Body of pancreas (tissue), 4 donors: ENCODE measurements at places on chromosomes 16 and 17.
A peak's percentile ranks its signal among the peaks of the same experiment; 100 is the strongest.

GRCh38 chr17:76918811-76919210 lies 50.6 kb downstream of the MGAT5B start:
- no peak for DNase-seq

DNA sequence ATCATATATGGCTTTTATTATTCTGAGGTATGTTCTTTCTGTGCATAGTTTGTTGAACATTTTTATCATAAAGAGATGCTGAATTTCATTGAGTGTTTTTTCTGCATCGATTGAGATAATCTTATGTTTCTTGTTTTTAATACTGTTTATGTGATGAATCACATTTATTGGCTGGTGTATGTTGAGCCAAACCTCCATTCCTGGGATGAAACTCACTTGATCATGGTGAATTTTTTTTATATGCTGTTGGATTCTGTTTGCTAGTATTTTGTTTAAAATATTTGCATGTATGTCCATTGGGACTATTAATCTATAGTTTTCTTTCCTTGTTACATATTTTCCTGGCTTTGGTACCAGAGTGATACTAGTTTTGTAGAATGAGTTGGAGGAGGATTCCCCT lies 500.2 kb downstream of the CDH11 start:
- DNase-seq = no peak

- no peak for DNase-seq
These were observed 214.0 kb downstream of the CDH11 start for GRCh38 chr16:64907844-64908243.

DNA sequence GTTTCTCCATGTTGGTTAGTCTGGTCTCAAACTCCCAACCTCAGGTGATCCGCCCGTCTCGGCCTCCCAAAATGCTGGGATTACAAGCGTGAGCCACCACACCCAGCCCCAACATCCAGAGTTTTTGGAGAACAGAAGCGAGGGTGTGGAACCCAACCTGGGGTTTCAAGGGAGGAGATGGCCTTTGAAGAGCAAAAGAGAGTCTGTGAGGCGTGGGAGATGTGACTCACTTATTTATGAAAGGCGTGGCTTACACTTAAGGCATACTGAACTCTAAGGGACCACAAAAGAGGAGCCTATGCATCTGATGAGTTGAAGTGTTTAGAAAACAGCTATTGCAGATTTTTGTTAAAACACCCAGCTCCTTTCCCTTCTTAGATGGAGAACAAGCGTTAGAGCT lies 18.9 kb downstream of the ARSG start:
- DNase-seq = no peak

DNA sequence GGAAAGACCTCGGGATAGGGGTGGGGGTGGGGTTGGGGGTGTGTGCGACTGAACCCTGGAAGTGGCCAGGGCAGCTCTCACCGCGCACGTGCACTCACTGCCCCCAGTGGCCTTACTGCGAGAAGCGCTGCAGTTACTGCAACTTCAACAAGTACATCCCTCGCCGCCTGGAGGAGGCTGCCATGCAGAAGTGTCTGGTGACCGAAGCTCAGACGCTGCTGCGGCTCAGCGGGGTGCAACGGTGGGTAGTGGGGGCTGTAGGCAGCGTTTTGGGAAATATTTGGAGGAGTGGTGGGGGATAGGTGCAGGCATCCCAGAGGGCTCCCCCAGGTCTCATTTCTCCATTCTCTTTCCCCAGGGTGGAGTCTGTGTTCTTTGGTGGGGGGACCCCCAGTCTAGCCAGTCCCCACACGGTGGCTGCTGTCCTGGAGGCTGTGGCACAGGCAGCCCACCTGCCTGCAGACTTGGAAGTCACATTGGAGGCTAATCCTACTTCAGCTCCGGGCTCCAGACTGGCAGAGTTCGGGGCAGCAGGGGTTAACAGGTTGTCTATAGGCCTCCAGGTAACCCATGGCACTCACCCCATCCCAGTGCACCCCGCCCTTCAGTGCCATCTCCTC lies 972 bp downstream of the RSAD1 start:
- peak; percentile 77 for DNase-seq

DNA sequence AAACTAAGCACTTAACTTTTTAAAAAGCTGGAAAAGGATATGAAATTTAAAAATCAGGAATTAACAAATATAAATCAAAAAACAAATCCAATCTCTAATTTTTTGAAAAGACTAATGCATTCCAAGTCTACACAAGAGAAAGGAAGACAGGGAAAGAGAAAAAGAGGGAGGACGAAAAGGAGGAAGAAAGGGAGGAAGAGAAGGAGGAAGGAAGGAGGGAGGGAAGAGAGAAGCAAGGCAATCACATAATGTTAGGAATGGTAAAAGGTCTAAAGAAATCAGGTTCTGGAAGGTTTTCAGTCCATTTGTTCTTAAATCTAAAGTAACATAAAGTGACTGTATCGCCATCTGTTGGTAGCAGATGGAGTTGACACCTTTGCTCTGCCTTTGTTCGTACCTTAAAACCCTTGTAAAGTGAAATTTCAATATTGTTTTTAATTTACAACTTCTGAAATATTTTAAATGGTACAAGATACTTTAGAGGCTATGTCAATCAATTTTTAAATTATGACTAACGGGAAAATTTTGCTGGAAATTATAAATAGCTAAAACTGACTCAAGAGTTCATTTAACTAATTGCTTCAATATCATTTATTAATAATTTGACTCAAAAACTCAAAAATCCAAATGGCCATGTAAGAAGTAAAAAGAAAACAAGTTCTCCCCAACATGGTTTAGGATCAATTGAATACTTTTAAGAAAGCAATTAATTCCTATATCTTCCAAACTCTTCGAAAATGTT lies 20.4 kb upstream of the CDYL2 start:
- peak; percentile 64 for DNase-seq

DNA sequence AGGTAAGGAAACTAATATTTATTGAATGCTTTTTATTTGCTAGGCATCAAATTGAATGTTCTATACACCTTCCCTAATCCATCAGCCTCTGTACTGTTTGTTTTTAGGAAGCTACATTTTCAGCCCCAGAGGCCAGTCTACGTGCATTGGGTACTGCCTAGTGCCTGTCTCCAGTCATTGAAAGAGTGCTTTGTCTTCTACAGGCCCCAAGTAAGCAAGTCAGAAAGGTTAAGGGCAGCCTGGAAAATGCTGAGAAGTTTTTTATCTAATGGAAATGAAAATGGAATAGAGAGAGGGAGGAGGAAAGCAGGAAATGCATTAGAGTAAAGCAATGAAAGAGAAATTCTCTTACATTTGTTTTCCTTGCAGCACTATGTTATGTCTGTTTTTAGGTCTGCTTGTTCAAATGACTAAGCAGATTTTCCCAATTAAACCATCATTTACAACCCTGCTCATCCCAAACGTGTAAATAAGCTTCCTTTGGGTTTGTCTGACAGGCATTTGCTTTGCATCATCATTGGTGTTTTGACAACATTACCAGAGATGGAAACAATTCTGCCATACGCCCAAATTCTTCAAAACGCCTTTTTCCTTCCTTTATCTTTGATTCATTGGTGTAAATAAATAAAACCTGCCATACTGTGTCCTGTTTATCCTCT lies 116.0 kb upstream of the GOT2 start:
- DNase-seq = no peak
